ENCODE measurements at places on chromosomes 11 and 22.

- DNase-seq, result no peak
Measured at GRCh38 chr11:36037031-36037430, 93.2 kb downstream of the LDLRAD3 start.

- peak; percentile 44 for DNase-seq
Measured at GRCh38 chr11:111819829-111820237, 51.5 kb downstream of the ALG9 start.

DNA sequence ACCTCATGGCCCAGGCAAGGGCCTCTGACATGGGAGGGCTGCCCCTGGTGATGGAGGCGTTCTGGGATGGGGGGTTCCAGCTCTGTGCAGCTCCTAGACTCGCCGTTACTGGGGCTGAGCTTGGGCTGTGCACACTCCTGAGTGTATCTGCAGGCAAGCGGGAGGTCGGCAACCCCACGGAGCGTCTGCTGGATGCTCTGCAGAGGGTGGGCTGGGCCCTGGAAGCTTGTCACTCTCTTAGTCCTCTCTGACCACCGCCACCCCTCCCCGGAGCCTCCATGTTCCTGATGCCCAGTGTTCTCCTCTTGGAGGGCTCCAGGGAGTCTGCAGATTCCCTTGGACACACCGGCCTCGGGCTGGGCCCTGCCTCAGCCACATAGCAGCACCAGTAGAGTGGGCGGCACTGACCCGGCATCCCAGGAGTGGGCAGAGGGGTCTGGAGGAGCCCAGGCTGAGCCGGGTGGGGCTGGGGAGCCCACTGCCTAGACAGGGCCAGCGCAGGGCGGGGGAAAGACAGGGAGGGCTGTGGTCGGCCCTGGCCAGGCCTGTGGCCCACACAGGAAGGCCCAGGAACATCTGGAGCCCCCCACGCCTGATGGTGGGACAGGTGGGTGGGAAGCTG is 20.6 kb upstream of the MUC5B start:
- DNase-seq, result peak; percentile 38

- no peak for DNase-seq
Measured at GRCh38 chr11:96481771-96482170, 92.0 kb downstream of the JRKL start.

- no peak for DNase-seq
Measured at GRCh38 chr11:124238512-124238911, 2.4 kb upstream of the OR8G1 start.

GRCh38 chr11:112965656-112966055 is 4.4 kb downstream of the NCAM1 start:
- no peak for DNase-seq

DNA sequence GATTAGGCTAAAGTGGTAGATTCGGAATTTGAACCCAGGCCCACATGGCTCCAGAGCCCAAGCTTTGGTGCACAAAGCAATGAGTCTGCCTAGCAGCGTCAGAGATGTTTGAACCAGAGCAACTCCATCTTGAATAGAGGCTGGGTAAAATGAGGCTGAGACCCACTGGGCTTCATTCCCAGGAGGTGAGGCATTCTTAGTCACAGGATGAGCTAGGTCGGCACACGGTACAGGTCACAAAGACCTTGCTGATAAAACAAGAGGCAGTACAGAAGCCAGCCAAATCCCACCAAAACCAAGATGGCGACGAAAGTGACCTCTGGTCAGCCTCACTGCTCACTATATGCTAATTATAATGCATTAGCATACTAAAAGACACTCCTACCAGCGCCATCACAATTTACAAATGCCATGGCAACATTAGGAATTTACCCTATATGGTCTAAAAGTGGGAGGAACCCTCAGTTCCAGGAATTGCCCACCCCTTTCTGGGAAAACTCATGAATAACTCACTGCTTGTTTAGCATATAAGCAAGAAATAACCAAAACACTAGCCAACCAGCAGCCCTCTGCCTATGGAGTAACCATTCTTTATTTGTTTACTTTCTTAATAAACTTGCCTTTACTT is 40.3 kb upstream of the DAGLA start:
- no peak for DNase-seq

DNA sequence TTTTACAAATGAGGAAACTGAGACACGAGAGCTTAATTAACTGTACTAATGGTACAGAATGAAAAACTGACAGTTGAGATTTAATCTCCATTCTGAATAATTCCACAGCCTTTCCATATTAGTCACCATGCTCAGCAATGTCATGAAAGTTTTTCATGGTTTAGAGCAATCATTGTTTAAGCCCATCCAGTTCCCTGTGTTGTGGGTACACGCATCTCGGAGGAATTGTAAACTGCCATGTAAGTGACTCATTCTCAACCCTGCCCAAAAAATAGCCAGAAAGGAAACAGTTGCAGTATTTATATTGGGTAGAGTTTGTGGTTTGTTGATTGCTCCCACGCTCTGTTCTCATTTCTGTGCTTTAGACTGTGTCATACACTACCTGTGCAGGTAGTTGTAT is 1790.8 kb downstream of the LRRC4C start:
- DNase-seq, result no peak

DNA sequence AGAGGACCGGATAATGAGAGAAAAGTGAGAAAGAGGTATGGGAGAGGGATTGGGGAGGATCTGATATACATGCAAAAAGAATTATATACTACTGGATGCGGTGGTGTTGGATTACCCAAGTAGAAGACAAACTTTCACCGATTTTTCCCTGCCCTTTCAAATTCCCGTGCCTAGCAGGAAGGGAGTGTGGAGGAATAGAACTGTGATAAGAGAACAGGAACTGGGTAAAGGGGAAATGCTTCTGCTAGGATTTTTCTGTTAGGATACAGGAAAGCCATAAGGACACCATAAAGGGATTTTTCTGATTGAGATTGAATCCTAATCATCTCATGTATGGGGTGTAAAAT is 480 bp upstream of the MTMR2 start:
- DNase-seq, result no peak

GRCh38 chr11:33063326-33063881 is 24.0 kb downstream of the TCP11L1 start:
- no peak for DNase-seq

DNA sequence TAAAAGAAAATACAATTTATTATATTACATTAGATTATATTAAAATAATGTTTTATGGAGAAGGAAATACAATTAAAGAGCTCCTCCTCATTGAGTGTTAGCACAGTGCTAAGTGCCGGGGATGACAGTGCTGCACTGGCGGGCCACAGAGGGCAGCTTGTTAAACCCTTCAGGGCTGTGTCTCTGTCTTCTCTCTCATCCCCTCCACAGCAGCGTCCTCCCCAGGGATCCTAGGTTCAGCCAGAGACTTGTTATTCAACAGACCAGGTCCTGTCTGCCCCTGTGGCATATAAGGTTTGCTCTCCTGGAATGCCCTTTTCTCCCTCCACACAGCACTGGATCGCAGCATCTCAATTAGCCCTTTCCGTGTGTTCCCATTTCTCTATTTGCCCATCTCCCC is 14.2 kb downstream of the THYN1 start:
- no peak for DNase-seq

- no peak for DNase-seq
Measured at GRCh38 chr11:75872887-75873416, 57.9 kb downstream of the UVRAG start.

- no peak for DNase-seq
Measured at GRCh38 chr11:44808053-44808753, 81.4 kb downstream of the TSPAN18 start.

DNA sequence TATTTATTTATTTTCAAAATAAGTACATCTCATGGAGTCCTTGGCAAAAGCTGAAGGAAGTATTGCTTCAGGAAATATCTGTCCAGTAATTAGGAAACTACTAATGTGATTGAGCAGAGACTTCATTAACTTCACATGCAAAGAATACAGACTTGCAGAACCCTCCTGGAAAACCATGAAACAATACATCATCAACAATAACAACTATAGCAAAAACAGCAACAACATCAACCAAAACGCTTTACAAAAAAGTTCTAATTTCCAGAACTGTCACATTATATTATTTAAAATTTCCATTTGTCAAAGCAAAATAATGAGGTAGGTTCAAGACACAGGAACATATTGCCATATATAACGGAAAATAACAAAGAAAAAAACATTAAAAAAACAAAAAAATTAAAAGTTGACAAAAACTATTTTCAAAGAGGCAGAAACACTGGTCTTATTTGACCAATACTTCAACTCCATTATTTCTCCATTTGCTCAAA is 79.8 kb upstream of the TOP3B start:
- DNase-seq, result no peak

GRCh38 chr11:76835036-76835435 is 25.7 kb upstream of the ACER3 start:
- DNase-seq, result no peak

DNA sequence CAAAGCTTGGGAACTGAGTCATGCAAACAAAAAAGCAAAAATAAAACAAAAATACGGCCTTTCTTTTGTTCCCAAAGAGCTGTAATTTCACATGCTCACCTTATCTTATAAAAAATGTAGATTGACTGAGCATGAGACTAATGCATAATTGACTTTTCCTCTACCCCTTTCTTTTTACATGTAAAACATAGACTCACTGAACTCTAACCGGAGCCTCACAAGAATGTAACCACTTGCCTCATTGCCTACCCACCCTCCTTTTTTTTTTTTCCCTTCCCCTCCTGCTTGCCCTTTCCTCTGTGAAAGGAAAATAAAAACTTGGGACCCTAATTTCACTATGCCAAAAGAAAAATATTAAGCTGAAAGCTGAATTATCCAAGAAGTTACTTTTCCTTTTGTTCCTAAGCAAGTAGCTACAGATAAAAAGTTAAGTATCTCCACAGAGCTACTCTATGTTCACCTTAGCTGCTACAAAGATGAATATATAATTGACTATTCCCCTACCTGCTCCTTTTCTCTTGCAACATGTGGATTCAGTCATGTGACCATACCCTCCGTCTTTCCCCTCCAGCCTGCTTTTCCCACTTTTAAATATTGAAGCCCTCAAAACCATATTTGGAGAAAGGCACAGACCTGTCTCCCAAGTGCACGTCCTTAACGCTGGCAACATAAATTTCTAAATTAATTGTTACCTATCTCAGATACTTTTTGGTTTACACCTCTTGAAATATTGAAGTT is 39.6 kb upstream of the WEE1 start:
- DNase-seq, result no peak

DNA sequence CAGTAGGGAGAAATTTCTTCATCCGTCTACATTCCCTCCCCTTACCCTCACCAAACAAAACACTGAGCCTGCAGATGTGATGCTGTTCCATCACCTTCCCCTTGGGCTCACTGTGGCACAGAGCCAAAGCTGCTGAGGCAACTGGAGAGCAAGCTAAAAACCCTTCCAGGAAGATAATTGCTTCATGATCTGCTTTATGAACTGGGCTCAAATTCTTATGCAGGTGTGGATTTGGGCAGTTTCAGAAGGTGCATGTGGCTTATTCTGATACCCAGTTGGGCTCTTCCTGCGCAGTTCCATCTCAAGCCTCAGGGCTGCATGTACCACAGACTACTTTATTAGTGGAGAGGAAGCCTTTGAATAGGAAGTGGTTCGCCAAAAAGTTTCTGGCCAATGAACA is 58.3 kb downstream of the AAMDC start:
- no peak for DNase-seq

GRCh38 chr11:94196363-94196762 is 67.7 kb downstream of the PANX1 start:
- DNase-seq, result no peak

GRCh38 chr11:68213135-68213515 is at the start of gene KMT5B:
KMT5B (minus strand) TSS chr11:68213296; CDS start chr11:68190076, 23,220 bp downstream.
- no peak for DNase-seq

- no peak for DNase-seq
Measured at GRCh38 chr11:100760744-100761143, 73.7 kb downstream of the ARHGAP42 start.

- no peak for DNase-seq
Measured at GRCh38 chr11:131246663-131247062, 123.8 kb upstream of the NTM start.

- DNase-seq, result no peak
Measured at GRCh38 chr11:33777906-33778305, 3.6 kb upstream of the FBXO3 start.

DNA sequence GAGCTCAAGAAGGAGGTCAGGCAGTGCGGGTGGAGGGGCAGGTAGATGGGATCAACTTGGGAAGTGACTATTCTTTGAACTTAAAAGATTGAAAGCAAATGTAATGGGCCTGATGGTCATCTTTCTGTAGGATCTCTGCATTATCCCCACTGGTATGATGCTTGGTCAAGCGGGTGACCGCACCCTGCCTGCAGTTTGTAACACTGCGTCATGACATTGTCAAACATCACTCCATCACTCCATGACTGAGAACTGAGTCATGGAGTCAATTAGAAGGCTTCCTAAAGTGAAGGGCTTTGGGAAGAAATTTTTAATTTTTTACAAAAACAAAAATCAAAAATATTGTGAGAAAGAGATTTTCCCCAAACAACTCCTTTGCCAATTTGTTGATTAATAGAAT is 62.4 kb upstream of the BMAL1 start:
- no peak for DNase-seq

DNA sequence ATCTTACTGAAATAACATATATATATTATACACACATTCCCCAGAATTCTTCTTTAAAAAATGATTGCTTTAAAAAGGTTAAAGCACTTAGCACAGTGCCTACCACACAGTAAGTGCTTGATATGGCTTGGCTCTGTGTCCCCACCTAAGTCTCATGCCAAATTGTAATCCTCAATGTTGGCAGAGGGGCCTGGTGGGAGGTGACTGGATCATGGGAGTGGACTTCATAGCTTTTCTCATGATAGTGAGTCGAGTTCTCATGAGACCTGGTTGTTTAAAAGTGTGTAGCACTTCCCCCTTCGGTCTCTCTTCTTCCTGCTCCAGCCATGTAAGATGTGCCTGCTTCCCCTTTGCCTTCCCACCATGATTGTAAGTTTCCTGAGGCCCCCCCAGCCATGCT is 6.2 kb downstream of the CRYAB start:
- no peak for DNase-seq

- peak; percentile 88 for DNase-seq
Measured at GRCh38 chr11:72676861-72677341, 2.7 kb upstream of the PDE2A start.

- DNase-seq, result no peak
Measured at GRCh38 chr11:7428196-7428595, 57.1 kb upstream of the OLFML1 start.

DNA sequence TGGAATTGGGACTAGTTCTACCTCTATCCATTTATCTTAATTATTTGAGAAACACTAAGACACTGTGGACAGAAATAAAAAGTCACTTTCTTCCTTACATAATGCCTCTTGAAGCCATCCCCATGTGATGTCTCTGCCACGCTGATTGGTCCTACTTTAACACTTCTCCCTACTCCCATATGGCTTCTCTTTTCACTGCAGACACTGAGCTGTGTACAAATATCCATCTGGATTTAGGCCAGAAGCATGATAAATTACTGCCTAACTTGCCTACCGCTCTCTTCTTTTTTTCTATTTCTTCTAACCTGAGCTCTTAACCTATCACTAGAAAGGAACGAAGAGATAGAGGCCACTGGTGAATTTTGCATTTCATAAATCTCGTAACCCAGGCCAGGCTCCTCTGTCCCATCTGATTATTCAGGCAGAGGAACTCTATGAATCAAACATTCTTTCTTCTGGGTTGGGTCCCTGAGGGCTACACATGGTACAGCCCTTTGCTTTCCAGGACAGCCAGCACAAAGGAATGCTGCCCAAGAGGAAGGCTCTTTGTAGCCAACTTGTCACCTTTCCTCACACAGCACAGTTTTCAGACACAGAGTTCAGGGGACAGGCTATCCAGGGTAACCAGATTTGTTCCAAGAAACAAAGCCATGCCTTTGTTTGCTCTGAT is 878.5 kb upstream of the LRRC4C start:
- no peak for DNase-seq

GRCh38 chr11:116311206-116311605 is 461.6 kb downstream of the BUD13 start:
- no peak for DNase-seq
